Right forelimb (tissue), 1 donor: ENCODE measurements at places on chromosomes 11 and 22.

- no peak for DNase-seq
These were observed 1.5 kb downstream of the ATM start for GRCh38 chr11:108224366-108224765.

GRCh38 chr11:69310934-69311766 lies 17.2 kb downstream of the MYEOV start:
- peak; percentile 25 for DNase-seq

DNA sequence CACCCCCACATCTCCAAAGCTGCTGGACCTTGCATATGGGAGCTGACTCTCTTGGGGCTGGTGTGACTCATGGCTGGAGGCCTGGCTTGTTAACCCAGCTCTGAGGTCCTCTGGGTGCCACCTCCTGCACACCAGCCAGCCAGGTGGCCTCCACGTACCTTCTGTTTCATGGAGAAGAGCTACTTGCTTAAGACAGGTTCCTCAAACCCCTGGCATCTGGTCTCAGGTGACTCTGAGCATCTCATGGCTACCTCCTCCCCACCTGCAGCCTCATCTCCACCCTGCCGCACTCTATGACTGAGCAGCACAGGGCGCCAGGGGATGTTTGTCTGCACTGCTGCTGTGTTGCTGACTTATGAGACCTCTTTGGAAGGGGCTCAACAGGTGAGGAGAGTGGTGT lies 55.7 kb downstream of the BCR start:
- DNase-seq = no peak

GRCh38 chr22:46195487-46196165 lies 45.3 kb downstream of the PPARA start:
- no peak for DNase-seq

GRCh38 chr11:13384908-13385640 lies 77.9 kb downstream of the BTBD10 start:
- DNase-seq = no peak

DNA sequence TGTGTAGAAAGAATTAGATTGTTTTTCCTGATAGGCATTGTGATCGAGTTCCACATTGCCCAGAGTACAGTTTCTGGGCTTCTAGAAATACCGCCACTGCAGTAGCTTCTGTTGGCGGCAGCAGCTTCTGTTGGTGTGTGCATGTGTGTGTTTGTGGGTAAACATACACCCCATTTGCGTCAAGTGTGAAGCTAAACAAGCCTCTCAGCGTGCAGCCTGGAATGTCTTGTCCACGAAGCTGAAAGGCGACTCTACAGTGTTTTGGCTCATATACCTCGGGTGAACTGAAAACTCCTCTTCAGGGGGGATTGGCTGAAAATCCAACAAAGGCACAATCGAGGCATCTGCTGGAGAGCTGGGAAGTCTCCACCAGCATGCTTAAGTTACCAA lies 112.0 kb upstream of the E2F8 start:
- DNase-seq = no peak

- no peak for DNase-seq
These were observed 9.2 kb upstream of the GAB2 start for GRCh38 chr11:78426845-78427244.
